ENCODE measurements at places on chromosomes 4 and X.

DNA sequence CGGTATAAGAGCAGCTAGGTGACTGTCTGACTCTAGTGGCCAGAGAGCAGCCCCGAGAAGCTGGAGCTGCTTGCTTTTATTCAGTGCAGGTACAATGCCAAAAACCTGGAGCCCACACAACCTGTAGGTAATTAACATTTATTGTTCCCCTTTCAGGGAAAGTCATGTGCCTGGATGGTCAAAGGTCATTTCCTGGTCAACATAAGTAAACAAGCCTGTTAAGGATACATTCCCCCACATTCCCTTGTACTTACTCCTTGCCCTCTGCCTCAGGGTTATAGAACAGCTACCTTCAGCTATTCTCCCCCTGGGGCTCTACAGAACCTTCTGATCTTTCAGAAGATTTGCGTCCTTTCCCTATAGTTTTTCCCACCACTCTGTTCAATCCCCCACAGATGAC lies 253.4 kb downstream of the TMA16 start:
- no peak for DNase-seq

DNA sequence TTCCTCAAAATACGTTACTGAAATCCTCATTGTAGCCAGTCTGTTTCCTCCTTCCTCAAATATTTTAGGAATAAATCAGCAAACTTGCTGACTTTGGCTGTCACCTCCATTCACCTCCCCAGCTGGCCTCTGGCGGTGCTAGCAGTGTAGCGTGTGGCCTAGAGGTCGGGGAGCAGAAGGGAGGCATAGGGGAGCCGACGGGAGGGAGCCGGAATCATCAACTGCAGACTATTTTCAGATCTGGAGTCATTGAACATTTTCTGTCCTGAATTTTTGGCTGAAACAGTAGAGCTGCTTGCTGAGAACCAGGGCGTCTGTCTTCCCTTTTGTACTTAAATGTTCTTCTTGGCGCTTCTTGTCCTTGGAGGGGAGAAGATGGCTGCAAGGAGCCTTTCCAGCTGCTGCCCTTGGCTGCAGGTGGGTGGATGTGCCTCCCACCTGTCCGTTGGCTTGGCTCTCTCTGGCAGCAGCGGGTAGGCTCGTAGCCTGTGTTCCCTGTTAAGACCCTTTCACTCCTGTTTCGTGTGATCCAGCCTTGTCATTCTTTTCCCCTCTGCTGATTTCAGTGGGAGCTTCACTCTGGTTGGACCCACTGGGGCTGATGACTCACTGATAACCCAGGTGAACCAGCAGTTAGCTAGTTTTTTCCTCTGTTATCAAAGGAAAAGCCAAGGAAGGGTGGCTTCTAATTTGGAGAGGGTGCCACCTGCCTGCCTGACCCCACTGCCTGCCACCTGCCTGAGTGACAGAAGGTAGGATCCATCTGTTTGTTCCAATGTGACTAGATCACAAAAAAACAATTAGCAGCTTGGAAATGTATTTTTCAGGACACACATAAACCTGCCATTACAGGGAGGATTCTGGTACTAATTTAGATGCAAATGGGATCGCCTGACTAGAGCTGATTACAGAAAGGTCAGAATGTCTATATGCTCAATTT lies 135.9 kb downstream of the GATB start:
- no peak for DNase-seq

DNA sequence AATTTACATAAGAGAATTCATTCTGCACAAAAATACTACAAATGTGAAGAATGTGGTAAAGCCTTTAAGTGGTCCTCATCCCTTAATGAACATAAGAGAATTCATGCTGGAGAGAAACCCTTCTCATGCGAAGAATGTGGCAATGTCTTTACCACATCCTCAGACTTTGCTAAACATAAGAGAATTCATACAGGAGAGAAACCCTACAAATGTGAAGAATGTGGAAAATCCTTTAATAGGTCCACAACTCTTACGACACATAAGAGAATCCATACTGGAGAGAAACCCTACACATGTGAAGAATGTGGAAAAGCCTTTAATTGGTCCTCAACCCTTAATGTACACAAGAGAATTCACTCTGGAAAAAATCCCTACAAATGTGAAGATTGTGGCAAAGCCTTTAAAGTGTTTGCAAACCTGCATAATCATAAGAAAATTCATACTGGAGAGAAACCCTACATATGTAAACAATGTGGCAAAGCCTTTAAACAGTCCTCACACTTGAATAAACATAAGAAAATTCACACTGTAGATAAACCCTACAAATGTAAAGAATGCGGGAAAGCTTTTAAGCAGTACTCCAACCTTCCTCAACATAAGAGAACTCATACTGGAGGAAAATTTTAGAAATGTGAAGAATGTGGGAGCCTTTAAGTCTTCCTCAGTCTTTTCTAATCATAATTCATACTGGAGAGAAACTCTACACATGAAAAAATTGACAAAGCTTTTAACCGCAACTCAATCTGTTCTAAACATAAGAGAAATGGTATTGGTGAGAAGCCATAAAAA lies 37.4 kb downstream of the ZNF718 start:
- DNase-seq = no peak

GRCh38 chrX:12874581-12874980 lies 7.7 kb downstream of the TLR7 start:
- DNase-seq = no peak

DNA sequence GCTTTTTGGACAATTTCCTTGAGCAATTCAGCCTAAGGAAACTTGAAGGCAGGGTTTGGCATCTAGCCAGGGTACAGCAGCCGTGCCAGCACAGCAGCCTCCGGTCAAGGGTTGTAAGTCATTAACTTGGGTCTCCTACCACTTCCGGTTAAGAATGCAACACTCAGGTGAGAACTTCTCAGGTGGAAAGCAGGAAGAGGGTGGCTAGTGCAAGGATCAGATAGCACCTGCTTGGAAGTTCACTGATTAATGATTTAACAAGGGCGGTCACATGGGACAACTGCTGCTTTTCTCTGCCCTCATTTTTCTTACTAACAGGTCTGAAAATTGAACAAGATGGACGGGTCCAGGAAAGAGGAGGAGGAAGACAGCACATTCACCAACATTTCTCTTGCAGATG lies 30.1 kb upstream of the SCOC start:
- DNase-seq = no peak

- DNase-seq = no peak
These were observed 243.5 kb downstream of the GPAT3 start for GRCh38 chr4:83779103-83780052.

- DNase-seq = no peak
These were observed 32.8 kb upstream of the SHISA3 start for GRCh38 chr4:42364266-42365053.

GRCh38 chr4:90990284-90990683 lies 863.1 kb downstream of the CCSER1 start:
- no peak for DNase-seq

GRCh38 chrX:133085785-133086184 lies 11.1 kb downstream of the USP26 start:
- DNase-seq = no peak

GRCh38 chr4:84666439-84666838 lies 83.5 kb downstream of the CDS1 start:
- DNase-seq = no peak

DNA sequence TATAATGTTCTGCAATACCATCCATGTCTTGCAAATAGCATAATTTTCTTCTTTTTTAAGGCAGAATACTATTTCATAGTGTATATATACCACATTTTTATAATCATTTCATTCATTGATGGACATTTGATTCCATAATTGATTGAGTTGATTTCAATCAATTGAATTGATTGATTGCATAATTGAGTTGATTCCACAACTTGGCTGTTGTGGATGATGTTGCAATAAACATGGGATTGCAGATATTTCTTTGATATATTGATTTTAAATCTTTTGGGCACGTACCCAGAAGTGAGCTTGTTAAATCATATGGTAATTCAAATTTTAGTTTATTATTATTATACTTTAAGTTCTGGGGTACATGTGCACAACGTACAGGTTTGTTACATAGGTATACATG lies 232.8 kb downstream of the GALNTL6 start:
- DNase-seq = no peak

DNA sequence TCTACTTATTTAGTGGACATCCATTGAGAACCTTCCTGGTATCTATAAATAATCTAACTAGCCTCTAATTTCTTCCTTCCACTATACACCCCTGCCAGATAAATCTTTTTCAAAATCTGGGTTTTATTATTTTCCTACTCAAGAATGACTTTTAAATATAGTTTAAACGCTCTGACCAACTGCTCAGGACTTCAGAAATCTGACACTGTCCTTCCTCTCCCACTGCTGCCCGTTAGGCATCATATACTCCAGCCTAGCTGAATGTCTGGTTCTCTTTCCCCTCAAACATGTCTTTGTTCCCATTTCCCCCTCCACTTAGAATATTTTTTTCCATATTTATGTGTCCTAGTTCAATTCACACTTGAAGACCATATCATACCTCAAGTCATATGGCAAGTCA lies 35.2 kb upstream of the CBLL2 start:
- DNase-seq = no peak

DNA sequence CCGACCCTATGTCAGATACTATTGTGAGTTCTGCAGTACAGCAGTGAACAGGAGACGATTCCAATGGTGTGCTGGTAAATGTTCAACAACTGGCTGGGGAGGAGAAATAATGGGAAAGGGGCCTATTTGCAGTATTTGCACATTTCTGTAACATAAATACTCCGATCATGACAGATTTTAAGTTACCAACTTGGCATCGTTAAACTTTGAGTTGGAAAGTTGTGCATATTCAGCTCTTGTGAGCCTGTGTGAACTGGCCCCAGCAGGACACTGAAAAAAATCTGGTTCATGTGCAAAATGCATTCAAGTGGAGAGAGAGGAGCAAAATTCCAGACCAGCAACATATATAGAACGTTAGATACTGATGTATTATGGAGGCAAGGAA lies 175.0 kb downstream of the MAPK10 start:
- DNase-seq = no peak

GRCh38 chrX:17376431-17377077 lies 1.6 kb downstream of the NHS start:
- peak; percentile 14 for DNase-seq
